Stimulated activated CD4-positive, alpha-beta T cell treated with anti-CD3 and anti-CD28 coated beads, Interleukin-4, amount 100 ng/mL, for 48 hours (primary cell): ENCODE measurements at places on chromosomes 1 and 21.

GRCh38 chr1:36096500-36097432, 8.1 kb downstream of the ADPRS start:
- no peak for DNase-seq

GRCh38 chr1:43772978-43773377, 65.6 kb downstream of the ST3GAL3 start:
- no peak for DNase-seq

DNA sequence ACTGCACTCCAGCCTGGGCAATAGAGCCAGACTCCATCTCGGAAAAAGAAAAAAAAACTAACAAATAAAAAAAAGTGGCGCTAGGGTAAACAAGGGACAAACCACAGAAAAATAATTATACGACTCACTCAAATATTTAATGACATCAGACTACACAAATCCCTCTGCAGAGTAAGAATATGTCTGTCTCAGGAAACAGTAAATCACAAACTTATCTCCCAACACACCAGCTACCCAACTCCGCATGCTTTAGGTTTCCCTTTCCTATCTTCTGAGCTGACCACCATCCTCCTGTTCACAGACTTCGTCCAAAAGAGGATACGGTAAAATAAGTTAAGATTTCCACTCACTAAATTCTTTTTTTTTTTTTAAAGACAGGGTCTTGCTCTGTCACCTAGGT, 16.2 kb downstream of the WDR47 start:
- DNase-seq: no peak

GRCh38 chr1:103583887-103584286, 12.5 kb downstream of the AMY2B start:
- DNase-seq: no peak

DNA sequence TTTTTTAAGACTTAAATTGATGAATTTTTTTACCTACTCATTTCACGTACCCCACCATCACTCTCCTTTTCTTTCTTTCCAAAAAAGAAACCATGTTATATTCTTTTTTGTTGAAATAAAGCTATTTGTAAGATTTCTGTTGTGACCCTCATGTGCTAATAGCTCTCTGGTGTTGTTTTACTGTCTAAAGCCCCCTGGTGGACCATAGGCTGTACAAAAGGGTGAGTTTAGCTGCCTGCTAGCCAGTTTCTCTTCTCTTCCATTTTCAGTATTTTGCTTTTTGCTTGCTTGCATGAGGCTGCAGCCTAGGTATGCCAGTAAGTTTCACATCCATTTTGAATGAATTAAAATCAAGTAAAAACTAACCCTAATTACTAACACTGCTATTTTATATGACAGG, 15.6 kb upstream of the VAMP3 start:
- no peak for DNase-seq

- no peak for DNase-seq
These were observed 192.2 kb downstream of the TGFB2 start for GRCh38 chr1:218537122-218537913.

- no peak for DNase-seq
These were observed 9.5 kb upstream of the TMEM39B start for GRCh38 chr1:32063261-32063681.
